ENCODE measurements at places on chromosomes 5 and 9.

GRCh38 chr9:114925039-114925438 is 5.4 kb downstream of the TNFSF8 start:
- no peak for DNase-seq

DNA sequence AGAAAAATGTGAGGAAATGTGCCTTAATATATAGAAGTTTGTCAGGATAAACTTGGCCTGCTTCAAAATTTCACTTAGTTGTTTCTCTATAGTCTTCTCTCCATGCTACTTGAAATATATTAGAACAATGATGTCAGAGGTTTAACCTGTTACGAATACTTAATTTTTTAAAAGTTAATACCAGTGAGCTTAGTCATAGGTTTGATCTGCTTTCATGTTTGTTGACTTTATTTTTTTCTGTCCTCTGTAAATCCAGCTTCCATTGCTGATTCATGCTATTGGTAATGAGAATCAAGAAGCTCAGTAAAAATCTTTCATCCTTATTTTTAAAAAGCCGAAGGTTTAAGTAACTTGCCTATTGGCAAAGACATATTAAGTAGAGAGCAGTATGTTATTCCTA is 27.9 kb downstream of the BDP1 start:
- DNase-seq, result no peak

DNA sequence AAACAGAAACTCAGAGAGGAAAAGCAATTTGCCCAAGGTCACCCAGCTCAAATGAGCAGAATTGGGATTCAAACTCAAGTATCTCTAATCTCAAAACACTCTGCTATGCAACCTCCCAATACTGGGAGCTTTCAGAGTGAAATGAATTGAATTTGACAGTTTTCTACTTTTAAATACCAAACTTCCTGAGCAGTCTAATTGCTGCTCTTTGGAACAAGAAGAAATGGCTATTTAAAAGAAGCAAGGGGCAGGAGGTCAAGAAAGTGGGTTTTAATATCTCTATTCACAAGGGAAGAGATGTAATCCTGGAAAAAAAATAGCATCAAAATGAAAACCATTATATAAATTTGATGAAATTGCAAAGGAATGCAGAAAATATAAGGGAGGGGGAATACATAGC is 142.6 kb downstream of the INSYN2B start:
- DNase-seq, result no peak

GRCh38 chr5:178201221-178201926 is 3.0 kb upstream of the HNRNPAB start:
- no peak for DNase-seq

DNA sequence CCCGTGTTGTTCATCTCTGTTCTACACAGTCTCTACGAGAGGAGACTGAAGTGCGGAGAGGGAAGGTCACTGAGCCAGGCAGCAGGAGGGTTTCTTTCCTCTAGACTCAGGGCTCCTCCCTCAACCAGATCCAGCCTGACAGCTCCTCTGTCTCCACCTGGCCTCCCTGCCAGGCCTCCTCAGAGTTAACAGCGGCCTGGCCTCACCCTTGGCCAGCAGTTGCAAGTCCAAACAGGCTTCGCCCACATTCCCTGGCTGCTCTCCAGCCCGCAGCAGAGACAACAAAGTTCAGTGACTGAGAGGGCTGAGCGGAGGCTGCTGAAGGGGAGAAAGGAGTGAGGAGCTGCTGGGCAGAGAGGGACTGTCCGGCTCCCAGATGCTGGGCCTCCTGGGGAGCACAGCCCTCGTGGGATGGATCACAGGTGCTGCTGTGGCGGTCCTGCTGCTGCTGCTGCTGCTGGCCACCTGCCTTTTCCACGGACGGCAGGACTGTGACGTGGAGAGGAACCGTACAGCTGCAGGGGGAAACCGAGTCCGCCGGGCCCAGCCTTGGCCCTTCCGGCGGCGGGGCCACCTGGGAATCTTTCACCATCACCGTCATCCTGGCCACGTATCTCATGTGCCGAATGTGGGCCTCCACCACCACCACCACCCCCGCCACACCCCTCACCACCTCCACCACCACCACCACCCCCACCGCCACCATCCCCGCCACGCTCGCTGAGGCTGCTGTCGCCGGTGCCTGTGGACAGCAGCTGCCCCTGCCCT is at the start of gene HRCT1:
HRCT1 (plus strand) TSS at position 291 of the 768 bp plus-strand sequence; CDS start at position 377, 86 bp downstream.
- DNase-seq, result no peak

DNA sequence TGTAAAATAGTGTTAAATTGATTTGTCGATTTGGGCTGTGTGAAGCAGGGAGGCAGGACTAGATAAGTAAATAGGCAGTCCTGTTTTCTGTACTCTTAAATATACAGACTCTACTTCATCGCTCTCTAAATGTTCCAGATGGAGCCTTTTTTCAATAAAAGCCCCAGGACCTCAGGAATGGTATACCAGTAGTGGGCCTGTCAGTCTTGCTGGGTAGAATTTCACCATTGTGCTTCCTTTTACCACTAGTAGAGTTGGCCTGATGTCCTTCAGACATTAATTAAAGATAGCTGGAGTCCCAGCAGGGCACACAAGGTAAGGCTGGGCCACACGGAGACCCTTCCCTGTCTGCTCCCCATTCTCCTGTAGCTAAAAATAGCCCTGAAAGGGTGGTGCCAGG is 6.0 kb downstream of the SNX18 start:
- DNase-seq, result no peak

Measured in CD4-positive, alpha-beta T cell treated with Interleukin-12 subunit alpha and Interleukin-12 subunit beta, for 1 hour (primary cell).